ENCODE measurements at places on chromosomes 2 and 18.
A peak's percentile ranks its signal among the peaks of the same experiment; 100 is the strongest.

GRCh38 chr2:10499911-10500521, 51.9 kb upstream of the ODC1 start:
- no peak for DNase-seq

GRCh38 chr2:99918389-99918788, 224.0 kb downstream of the AFF3 start:
- DNase-seq = no peak

GRCh38 chr2:28588292-28588670, 92.4 kb downstream of the PLB1 start:
- DNase-seq = no peak

- DNase-seq = no peak
These were observed 41.6 kb downstream of the GPR155 start for GRCh38 chr2:174445248-174445647.

GRCh38 chr2:96876269-96877041, 6.6 kb upstream of the SEMA4C start:
- no peak for DNase-seq

GRCh38 chr2:201116115-201116958, at the start of gene CFLAR:
CFLAR (plus strand) TSS chr2:201116164; CDS start chr2:201129866, 13,702 bp downstream.
- no peak for DNase-seq

- peak; percentile 82 for DNase-seq
These were observed 13.4 kb downstream of the SERPINB7 start for GRCh38 chr18:63788447-63789096.

- no peak for DNase-seq
These were observed 7.9 kb upstream of the CFAP36 start for GRCh38 chr2:55511508-55512124.

DNA sequence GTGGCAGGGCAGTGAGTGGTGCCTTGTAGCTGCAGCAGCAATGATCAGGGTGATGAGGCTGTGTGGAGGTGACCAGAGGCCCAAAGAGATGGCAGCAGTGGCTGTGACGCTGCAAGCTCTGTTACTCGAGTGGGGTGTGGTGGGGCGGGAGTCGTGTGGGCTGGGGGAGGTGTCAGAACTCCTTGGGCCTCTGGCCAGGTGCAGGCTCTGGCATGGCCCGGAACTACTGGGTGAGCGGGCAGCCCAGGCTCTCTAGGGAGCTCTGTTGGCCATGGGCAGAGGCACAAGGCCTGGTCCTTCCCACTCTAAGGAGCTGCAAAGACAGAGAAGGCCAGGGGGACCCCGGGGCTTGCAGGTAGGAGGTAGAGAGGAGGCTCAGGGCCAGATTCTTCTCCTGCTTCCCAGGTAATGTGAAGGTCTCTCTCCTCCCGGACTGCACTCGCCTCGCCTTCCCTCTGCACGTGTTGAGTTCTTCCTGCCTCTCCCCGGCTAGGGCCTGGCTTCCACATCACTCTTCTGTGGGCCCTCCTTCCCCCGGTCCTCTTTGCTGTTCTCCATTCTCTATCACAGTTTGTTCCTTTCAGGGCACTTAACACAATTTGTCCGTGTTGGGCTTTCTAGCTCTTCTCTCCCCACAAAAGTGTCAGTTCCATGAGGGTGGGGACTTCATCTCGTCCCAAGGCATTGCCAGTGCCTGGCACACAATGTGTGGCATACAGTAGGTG, 114.8 kb downstream of the MCFD2 start:
- DNase-seq = no peak

DNA sequence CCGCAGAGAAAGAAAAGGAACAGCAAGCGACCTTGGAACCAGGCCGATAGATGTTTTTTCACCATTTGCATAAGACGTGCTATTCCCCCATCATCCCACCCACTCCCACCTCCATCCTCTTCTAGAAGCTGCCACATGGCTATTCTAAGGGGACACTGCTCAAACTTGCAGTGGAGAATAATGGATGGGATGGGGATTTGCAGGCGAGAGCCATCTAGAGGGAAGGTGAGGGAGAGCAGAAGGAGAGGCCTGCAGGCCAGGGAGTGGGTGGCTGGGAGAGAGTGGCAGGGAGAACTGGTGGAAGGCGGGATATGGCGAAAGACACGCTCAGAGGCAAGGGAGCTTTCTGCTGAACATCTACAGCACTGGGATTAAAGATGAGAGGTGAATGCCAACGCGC, 84.9 kb downstream of the MAPK4 start:
- DNase-seq = no peak

GRCh38 chr2:128543646-128544045, 225.0 kb upstream of the HS6ST1 start:
- no peak for DNase-seq

DNA sequence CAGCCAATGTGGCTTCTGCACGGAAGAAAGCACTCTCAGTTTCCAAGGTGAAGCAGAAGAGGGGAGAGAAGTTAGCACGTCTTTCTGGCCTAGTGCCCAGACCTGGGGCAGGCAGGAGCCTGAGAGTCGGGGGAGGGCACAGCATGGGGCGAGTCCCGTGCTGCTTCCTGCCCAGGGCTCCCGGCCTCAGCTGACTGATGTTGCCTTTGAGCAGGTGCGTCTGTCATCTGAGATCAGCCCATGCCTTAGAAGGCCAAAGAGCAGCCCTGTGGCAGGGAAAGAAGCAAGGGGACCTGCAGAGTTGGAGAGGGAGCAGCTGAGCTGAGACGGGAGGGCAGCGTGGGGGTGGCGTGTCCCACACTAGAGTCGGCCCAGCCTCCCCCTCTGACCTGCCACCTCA, 3.3 kb downstream of the KCNIP3 start:
- no peak for DNase-seq

GRCh38 chr2:110853516-110853915, 121.1 kb downstream of the ACOXL start:
- DNase-seq = no peak
